ENCODE measurements at places on chromosomes 2 and 18.
A peak's percentile ranks its signal among the peaks of the same experiment; 100 is the strongest.

- DNase-seq = no peak
Observed at GRCh38 chr2:42598656-42599055, 30.2 kb downstream of the MTA3 start.

- no peak for DNase-seq
Observed at GRCh38 chr2:200800458-200800857, 11.3 kb upstream of the BZW1 start.

DNA sequence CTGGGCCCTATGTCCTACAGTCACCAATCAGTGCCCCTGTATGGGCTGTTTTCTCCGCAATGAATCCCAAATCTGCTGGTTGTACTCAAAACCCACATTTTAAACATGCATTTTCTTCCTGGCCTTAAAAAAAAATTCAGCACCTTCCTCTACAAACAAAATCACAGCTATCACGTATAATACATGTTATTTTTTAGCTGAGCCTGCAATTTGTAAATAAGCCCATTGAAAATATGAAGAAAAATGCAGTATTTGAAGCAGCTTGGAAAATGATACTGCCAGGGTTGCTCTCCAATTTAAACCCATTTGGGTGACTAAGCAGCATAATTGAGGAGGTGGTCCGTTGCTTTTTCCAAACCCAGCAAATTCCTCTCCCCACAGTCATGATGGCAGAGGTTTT, 33.0 kb upstream of the GYPC start:
- DNase-seq = no peak

DNA sequence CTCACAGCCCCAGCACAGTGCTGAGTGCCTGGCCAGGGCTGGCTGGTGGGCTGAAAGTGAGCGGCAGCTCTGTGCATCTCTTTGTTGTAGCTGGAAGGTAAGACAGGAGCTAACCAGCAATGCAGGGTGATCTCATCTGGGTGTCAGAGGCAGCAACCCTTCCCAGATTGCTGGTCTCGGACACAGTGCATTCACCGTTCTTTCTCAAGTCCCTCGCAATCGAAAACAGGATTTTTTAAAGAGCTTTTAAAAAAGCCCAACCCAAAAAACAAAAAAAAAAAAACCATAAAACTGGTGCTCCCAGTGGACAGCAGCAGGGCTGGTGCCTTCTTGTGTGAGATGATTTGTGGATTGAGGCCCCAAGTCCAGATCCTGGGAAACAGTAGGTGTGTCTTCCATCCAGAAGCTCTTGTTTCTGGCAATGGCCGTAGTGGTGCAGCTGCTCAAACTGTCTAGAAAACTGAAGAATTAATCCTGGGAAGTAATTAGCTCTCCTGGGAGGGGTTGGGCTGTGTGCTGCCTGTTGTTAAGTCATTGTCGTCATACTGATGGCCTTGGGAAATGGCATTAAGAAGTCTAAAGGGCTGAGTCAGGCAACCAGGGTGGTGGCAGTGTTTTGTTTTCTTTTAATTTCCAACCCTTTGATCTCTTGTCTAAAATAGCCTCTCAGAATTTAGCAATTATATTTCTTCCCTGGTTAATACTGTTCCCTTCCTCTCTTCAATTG, 156.7 kb downstream of the KLHL29 start:
- no peak for DNase-seq

GRCh38 chr18:12308386-12309100, 502 bp downstream of the TUBB6 start:
- peak; percentile 70 for DNase-seq

DNA sequence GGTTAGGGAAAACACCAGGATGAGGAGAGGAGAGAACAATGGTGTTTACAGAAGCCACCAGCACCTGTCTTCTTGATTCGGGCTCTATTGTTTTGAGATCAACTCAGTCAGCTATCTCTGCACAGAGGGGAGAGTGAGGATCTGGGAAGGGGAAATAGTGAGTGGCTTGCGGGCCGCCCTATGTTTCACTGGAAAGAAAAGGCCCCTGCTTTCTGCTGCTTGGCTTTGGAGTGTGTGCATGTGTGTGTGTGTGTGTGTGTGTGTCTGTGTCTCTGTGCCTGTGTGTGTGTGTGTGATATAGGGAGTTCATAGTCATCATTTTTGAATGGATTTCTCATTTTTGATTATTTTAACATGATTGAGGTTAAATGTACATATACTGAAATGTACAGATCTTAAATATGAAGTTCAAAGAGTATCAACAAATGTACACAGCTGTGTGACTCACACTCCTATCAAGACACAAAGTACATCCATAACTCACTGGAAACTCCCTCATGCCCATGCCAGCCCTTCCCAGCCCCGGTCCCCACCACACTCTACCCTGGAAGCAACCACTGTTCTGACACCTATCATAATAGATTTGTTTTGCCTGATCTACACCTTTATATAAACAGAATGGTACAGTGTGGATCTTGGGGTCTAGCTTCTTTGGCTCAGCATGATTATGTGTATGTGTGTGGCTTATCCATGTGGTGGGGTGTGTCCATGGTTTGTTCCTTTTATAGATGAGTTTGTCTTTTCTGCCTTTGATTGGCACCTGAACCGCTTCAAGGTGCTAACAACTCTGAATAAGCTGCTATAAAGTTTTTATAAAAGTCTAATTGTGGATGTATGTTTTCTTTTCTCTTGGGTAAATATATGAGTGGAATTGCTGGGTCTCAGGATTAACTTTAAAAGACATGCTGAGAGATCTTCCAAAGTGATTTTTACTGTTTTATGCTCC, 258.3 kb downstream of the SETBP1 start:
- no peak for DNase-seq

DNA sequence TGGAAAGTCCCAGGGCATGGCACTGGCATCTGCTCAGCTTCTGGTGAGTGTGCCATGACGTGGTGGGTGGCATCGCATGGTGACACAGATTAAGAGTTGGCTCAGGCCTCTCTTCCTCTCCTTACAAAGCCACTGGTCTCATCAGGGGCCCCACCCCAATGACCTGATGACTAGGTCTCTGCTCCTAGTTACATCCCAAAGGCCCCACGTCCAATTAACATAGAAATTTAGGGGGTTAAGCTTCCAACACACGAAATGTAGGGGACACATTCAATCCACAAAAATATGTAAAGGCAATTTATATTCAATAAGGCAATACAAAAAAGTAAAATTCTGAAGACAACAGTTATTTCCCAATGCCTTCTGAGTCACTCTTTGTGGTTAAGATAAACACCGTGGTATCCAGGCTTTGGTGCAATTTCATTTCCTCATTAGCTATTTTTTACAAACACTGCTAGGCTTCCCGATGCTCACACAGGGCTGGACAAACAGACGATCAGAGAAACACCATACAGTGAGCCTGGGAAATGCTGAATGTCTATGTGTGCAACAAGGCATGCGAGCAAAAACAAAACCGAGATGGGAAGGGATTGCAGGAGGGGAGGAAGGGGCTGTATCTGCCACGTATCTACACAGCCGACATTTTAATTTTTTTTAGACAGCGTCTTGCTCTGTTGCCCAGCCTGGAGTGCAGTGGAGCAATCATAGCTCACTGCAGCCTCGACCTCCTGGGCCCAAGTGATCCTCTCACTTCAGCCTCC, 67.2 kb downstream of the MBP start:
- peak; percentile 97 for DNase-seq

DNA sequence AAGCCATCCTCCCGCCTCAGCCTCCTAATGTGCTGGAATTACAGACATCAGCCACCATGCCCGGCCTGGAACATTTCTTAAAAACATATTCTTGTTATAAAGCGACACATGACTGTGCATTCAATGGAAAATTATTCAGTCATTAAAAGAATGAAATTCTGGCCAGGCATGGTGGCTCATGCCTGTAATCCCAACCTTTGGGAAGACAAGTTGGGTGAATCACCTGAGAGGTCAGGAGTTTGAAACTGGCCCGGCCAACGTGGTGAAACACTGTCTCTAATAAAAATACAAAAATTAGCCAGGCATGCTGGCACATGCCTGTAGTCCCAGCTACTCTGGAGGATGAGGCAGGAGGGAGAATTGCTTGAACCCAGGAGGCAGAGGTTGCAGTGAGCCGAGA, 21.6 kb upstream of the RPRD1A start:
- DNase-seq = no peak

DNA sequence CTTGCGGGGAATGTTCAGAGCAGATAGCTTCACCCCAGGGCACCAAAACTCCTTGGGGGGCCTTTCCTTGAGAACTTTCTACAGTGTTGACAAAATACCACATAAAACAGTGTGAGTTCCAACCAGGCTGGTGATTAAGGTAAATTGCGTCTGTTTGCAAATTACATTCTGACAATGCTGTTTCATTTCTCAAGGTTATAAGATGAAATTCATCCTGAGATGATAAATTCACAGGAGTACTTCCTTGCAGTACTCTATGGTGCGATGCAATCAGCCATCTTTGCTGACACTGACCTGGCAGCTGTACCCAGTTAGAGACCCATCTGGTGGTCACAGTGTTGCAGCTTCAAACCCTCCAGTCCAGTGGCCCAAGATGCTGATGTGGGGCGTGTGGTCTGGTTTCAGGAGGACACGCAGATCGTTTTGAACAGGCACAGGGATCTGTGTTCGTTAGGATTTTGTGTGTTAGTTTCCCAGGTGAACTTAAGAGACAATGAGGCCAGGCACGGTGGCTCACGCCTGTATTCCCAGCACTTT, 99.5 kb upstream of the SLC66A3 start:
- no peak for DNase-seq

- no peak for DNase-seq
Observed at GRCh38 chr2:143398781-143399180, 269.6 kb downstream of the ARHGAP15 start.

DNA sequence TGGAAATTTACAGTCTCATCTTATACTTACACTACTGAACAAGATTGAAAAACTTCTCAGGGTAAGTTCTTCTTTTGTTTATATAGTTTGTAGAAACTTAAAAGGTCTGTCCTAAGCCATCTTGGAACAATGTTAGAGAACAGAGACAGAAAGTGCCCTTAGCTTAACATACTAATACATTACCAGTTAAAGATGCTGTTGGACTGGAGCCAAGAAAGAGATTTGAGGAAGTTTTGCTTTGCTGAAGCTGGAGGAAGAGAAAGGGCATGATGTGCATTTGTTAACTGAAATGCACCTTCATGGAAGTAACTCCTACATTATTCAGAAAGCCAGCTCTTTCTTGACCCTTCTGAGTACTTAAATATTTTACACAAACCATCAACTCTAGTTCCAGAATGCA, 66.5 kb upstream of the TNFRSF11A start:
- DNase-seq = no peak

DNA sequence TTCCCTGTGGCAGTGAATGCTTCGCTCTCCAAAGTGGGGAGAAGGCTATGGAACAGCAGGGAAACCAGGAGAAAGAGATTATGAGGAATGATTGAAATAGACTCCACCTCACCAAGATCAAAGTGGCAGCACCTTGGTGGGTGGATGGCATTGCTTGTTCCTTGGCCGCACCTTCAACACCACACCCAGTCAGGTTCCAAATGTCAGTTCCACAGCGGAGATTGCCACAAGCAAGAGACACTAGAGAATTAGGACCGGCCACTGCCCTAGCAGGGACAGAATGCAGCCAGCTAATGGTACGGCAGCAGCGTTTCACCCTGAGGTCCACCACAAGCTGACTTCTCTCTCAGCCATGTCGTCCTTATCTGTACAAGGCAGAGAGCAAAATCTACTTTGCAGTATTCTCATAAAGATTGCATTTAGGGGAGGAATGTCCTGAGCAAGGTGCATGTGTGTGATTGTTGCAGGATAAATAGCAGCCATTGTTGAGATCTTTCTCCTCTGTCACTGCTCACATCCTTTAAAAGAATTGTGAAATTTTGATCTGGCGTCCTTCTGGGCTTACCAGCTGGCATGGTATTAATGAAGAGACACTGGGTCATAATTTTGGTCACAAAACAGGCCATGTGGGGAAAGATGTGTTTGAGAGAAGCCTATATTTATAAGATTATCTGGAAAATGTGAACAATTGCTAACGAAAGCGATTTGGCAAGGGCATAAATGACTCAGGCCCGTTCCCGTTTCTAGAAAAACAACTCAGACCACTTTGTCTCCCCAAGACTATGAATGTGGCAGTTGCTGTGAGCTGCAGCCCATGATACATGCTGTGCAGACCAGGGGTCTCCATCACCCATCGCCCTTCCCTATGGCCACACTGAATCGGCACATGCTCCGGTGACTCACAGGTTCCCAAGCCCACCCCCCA, 228.6 kb upstream of the ID2 start:
- DNase-seq = no peak

DNA sequence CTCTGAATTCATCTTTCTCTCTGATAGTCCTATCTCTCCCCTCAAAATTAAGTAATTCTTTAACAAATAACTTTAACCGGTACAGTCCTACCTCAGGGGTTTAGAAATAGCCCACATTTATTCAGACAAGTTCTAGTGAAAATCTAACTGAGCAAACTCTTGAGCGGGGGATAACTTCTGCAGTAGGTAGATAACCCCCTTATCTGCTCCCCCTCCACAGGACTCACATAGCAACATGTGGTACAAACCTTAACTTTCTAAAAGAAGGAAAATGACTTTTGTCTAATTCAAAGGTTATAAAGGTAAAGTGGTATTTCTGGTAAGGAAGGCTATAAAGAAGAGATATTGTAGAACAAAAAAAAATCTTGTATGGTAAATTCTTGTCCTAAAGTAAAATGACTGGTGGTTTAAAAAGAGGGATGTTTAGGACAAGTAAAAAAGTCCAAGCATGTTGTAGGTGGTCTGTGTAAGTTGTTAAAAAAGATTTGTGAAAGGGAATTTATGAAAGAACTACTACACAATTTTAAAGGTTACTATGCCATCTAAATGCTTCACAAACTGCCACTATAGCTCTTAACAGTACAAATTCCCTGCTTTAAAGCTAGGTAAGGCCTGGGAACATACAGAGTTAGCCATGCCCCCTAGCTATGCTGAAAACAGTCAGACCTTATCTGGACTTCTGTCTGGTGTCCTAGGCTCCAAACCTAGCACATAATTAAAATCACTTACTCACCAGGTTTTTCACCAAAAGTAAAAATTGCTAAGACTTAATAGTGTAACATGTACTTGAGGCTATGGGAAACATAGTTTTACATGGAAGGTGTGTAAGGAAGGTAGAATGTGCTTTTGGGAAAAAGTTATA, 8.1 kb upstream of the RPIA start:
- DNase-seq = no peak

GRCh38 chr2:7693246-7694075, 776.2 kb downstream of the RNF144A start:
- no peak for DNase-seq

- DNase-seq = peak; percentile 81
Observed at GRCh38 chr2:142218471-142218870, 87.7 kb upstream of the LRP1B start.

- no peak for DNase-seq
Observed at GRCh38 chr2:109052922-109053321, 63.9 kb upstream of the EDAR start.

DNA sequence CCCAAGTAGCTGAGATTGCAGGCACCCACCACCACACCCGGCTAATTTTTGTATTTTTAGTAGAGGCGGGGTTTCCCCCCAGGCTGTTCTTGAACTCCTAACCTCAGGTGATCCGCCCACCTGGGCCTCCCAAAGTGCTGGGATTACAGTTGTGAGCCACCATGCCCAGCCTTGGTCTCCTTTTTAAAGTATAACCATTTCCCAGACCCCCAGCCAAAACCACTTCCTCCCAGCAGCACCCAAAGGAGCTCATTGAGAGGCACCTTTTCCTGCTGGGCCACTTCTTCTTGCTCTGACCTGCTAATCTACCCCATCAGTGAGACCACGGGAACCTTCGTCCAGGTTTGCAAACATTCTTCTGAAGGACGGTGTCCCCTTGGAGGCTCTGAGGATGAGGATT, 69.9 kb downstream of the INPP5D start:
- DNase-seq = no peak
